ENCODE measurements at places on chromosomes 3 and 15. TPM values are rescaled to one million over a fixed set of nuclear protein-coding genes. Genes with fewer than 3 reads are reported as not detected.

DNA sequence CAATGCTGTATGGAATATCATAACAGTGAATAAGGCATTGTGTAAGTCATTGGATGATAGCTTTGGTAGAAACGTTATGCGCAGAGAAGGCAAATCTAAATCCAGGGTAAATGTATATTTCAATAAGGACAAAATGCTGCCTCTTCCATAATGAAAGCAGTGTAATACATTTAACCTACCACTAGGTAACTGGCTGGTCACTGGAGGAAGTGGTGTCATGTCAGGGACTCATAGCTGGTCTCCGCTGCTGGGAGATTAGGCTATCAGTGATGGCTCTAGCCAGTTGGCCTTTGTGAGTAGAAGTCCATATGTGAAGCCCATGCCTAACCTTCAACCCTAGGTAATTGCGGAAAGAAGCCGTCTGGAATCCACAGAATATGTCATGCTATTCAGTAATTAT is 140.9 kb downstream of the NLGN1 start:
- no peak for DNase-seq

GRCh38 chr3:55474213-55474632 is 12.9 kb downstream of the WNT5A start:
- DNase-seq = no peak

- no peak for DNase-seq
Measured at GRCh38 chr15:43883571-43883970, 56.8 kb downstream of the WDR76 start.

GRCh38 chr3:9503283-9503682 is 50.3 kb downstream of the LHFPL4 start:
- DNase-seq = peak; percentile 80

DNA sequence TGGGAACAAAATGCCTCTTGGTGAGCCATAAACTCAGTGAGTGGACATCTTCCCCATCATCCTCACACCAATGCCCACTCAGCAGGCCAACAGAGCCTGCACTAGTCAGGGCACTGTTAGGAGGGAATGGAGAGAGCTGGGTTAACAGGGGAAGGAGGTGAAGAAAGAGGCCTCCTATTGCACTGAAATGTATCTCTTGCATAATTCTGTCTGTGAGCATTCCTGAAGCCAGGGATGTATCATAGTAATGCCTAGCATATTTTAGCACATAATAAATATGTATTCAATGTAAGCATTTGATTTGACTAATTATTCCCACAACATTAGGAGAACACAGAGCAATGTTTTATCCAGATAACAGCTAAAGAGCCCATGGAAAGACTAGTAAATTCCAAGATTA is 81.2 kb downstream of the ANO10 start:
- no peak for DNase-seq

The HIGD2B gene
- total RNA-seq = not detected

GRCh38 chr15:38860253-38860652 is 295.6 kb upstream of the RASGRP1 start:
- no peak for DNase-seq
